Right lobe of liver (tissue), 6 donors: ENCODE measurements at places on chromosomes 1 and 21. TPM values are rescaled to one million over a fixed set of nuclear protein-coding genes. Genes with fewer than 3 reads are reported as not detected.
A peak's percentile ranks its signal among the peaks of the same experiment; 100 is the strongest.

PBX1 gene
- 6.7 TPM for total RNA-seq

ZBTB18 gene
- 16.1 TPM for total RNA-seq

C1QB gene
- 156 TPM for total RNA-seq

GRCh38 chr1:44801491-44802305 is 1.5 kb downstream of the PLK3 start:
- DNase-seq = peak; percentile 58
- H3K36me3 ChIP-seq = no peaks in the 10 kb centered on the region
- no peak overlapping the region for H3K4me3 ChIP-seq
- no peak overlapping the region for H3K27ac ChIP-seq
- no peaks in the 10 kb centered on the region for H3K27me3 ChIP-seq
- H3K4me1 ChIP-seq = peaks cover 2% of the 10 kb centered on the region

S100B gene
- 0.78 TPM for total RNA-seq

GRCh38 chr1:47873337-47873736 is 123.8 kb downstream of the TRABD2B start:
- no peak overlapping the region for H3K27ac ChIP-seq
- H3K27me3 ChIP-seq = no peaks in the 10 kb centered on the region
- no peak for DNase-seq
- H3K4me1 ChIP-seq = no peaks in the 10 kb centered on the region
- no peak overlapping the region for H3K4me3 ChIP-seq

ACTL8 gene
- total RNA-seq = not detected

- peak overlapping the region; percentile 94 for H3K27ac ChIP-seq
- peaks cover 74% of the 10 kb centered on the region for H3K4me1 ChIP-seq
- no peaks in the 10 kb centered on the region for H3K36me3 ChIP-seq
- H3K4me3 ChIP-seq = peak overlapping the region; percentile 39
Measured at GRCh38 chr21:38912789-38913119, 107.0 kb downstream of the ETS2 start.

DNA sequence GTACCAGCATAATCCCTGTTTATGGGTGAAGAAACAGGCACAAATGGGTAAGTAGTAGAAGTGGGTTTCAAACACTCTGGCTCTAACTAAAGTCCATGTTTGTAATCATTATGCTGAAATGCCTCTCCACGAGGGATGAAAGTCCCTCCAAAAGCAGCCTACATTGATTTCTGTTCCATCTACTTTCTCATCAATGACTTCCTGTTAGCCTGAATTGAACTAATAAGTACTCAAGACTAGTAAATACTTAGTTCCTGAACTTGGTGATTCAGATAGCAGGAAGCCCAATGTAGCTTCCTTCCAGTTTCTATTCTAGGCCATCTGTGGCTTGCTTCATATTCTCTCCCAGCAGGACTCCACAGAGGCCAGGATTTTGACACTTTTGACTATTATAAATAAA is 11.3 kb upstream of the BACH1 start:
- no peak overlapping the region for H3K27ac ChIP-seq
- no peaks in the 10 kb centered on the region for H3K27me3 ChIP-seq
- no peak for DNase-seq
- H3K4me3 ChIP-seq = no peak overlapping the region
- H3K36me3 ChIP-seq = no peaks in the 10 kb centered on the region

BCAN gene
- not detected for total RNA-seq

- no peaks in the 10 kb centered on the region for H3K4me1 ChIP-seq
- no peaks in the 10 kb centered on the region for H3K36me3 ChIP-seq
- H3K27ac ChIP-seq = no peak overlapping the region
- H3K4me3 ChIP-seq = no peak overlapping the region
Measured at GRCh38 chr1:98292994-98293393, 368.5 kb upstream of the SNX7 start.

GRCh38 chr21:44749759-44750674 is 38.6 kb upstream of the TSPEAR start:
- H3K27ac ChIP-seq = no peak overlapping the region
- no peaks in the 10 kb centered on the region for H3K4me1 ChIP-seq
- no peak for DNase-seq

TNFRSF18 gene
- total RNA-seq = not detected

GRCh38 chr1:239269706-239270105 is 116.7 kb upstream of the CHRM3 start:
- DNase-seq = no peak
- H3K4me1 ChIP-seq = no peaks in the 10 kb centered on the region
- no peaks in the 10 kb centered on the region for H3K27me3 ChIP-seq
- no peaks in the 10 kb centered on the region for H3K36me3 ChIP-seq
- H3K27ac ChIP-seq = no peak overlapping the region
- H3K4me3 ChIP-seq = no peak overlapping the region

GRCh38 chr21:35478161-35479064 is 429.3 kb upstream of the RUNX1 start:
- H3K4me3 ChIP-seq = no peak overlapping the region
- H3K27ac ChIP-seq = no peak overlapping the region
- H3K4me1 ChIP-seq = no peaks in the 10 kb centered on the region
- H3K27me3 ChIP-seq = no peaks in the 10 kb centered on the region
- H3K36me3 ChIP-seq = no peaks in the 10 kb centered on the region
- DNase-seq = no peak

GRCh38 chr1:209040351-209040750 is 543.2 kb upstream of the CAMK1G start:
- DNase-seq = no peak
- no peaks in the 10 kb centered on the region for H3K36me3 ChIP-seq
- no peaks in the 10 kb centered on the region for H3K27me3 ChIP-seq
- H3K4me3 ChIP-seq = no peak overlapping the region

- no peaks in the 10 kb centered on the region for H3K36me3 ChIP-seq
- DNase-seq = no peak
- H3K4me1 ChIP-seq = no peaks in the 10 kb centered on the region
- no peak overlapping the region for H3K4me3 ChIP-seq
- H3K27me3 ChIP-seq = no peaks in the 10 kb centered on the region
Measured at GRCh38 chr1:222751255-222751654, 14.3 kb downstream of the FAM177B start.

DNA sequence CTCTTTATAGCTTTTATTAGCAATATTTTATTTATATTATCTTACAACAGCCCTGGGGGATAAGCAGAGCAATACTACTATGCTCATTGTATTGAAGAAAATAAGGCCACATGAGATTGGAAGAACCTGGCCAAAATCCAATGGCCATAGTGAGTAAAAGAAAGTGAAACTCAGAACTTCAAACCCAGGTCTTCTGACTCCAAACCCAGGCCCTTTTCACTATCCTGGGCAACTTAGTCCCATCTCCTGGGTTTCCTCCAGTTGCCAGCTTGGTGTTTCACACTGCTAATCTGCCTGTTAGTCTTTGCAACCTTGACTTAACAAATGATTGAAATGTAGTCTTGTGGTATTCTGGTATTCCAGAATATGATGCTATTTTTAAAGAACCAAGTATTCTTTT is 22.4 kb upstream of the EXO1 start:
- H3K4me3 ChIP-seq = no peak overlapping the region
- H3K27ac ChIP-seq = no peak overlapping the region
- DNase-seq = no peak
- no peaks in the 10 kb centered on the region for H3K27me3 ChIP-seq
- no peaks in the 10 kb centered on the region for H3K36me3 ChIP-seq
- H3K4me1 ChIP-seq = no peaks in the 10 kb centered on the region

GRCh38 chr1:7606096-7606495 is 165.0 kb upstream of the VAMP3 start:
- no peaks in the 10 kb centered on the region for H3K36me3 ChIP-seq
- no peaks in the 10 kb centered on the region for H3K4me1 ChIP-seq
- no peak overlapping the region for H3K27ac ChIP-seq
- H3K27me3 ChIP-seq = no peaks in the 10 kb centered on the region
- no peak overlapping the region for H3K4me3 ChIP-seq

LEPROT gene
- 36.2 TPM for total RNA-seq

- no peak for DNase-seq
- H3K27me3 ChIP-seq = no peaks in the 10 kb centered on the region
- H3K36me3 ChIP-seq = no peaks in the 10 kb centered on the region
Measured at GRCh38 chr1:65026235-65026634, 59.9 kb upstream of the JAK1 start.

ACTA1 gene
- 1.6 TPM for total RNA-seq

DNA sequence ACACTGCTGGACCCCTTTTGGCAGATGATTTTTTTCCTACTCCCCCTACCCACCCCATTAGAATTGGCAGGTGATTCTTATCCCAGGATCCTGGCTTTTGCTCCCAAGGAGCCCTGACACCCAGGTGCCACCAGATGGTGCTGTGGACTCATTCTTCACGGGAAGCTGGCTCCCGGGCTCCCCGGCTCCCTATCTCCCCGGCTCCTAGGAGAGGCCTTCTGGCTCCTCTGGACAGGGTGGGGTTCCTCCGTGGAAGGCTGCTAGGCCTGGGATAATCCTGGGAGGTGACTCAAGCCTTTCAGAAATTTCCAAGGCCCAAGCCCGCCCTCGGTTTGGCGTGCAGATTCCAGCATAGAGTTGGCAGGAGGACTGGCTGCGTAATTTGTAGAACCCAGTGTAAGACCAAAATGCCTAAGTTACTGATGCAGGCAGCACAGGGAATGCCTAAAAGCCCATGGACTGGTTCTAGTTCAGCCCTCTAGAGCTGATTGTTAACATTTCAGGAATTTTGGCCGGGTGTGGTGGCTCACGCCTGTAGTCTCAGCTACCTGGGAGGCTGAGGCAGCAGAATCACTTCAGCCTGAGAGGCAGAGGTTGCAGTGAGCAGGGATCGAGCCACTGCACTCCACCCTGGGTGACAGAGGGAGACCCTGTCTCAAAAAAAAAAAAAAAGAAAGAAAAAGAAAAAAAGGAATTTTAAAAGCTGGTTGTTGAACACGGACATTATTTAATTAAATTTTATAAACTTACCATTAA is 6.8 kb upstream of the BSDC1 start:
- no peak overlapping the region for H3K27ac ChIP-seq
- no peaks in the 10 kb centered on the region for H3K36me3 ChIP-seq
- peaks cover 11% of the 10 kb centered on the region for H3K4me1 ChIP-seq
- H3K27me3 ChIP-seq = no peaks in the 10 kb centered on the region
- H3K4me3 ChIP-seq = no peak overlapping the region

- H3K4me3 ChIP-seq = peak overlapping the region; percentile 25
- H3K27ac ChIP-seq = peak overlapping the region; percentile 80
- H3K4me1 ChIP-seq = peaks cover 31% of the 10 kb centered on the region
- H3K36me3 ChIP-seq = no peaks in the 10 kb centered on the region
- peak; percentile 97 for DNase-seq
Measured at GRCh38 chr21:45525153-45525909, 16.9 kb downstream of the SLC19A1 start.

GRCh38 chr1:234578087-234578486 is 31.9 kb downstream of the IRF2BP2 start:
- no peaks in the 10 kb centered on the region for H3K27me3 ChIP-seq
- DNase-seq = peak; percentile 23
- H3K4me3 ChIP-seq = no peak overlapping the region
- no peaks in the 10 kb centered on the region for H3K4me1 ChIP-seq

ADAM30 gene
- not detected for total RNA-seq

DNA sequence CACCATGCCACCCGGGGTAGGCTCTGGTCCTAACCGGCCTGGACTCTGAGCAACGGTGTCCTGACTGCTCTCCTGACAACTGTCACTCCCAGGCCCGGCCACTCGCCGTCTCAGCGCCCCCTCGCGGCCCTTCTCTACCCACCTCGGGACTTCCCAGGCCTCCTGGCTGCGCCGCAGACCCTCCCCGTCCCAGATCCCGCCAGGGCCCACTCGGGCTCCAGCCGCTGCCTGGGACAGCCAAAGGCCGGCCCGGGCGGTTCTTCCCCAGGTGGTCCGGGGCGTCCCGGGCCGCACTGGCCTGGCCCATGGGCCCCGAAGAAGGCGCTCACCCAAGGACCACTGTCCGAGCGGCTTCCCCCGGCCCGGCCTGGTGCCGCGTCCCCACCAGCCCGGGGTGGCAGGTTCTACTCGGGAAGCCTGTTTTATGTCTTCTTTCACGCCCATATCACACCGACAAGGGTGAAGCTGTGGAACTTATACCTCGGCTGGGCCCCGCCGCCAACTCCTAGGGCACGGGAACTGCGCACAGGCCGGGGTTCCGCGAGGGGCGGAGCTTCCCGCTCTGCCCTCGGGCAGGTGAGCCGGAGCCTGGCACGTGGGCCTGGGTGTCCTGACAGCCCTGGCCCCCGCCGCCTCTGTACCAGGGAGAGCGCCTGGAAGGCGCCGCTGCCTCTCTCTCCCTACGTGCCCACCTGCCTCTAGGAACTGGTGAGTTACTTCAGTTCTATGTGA is 138.3 kb downstream of the TTLL7 start:
- no peaks in the 10 kb centered on the region for H3K27me3 ChIP-seq
- peak overlapping the region; percentile 70 for H3K4me3 ChIP-seq
- no peaks in the 10 kb centered on the region for H3K36me3 ChIP-seq
- DNase-seq = peak; percentile 92

- H3K4me1 ChIP-seq = no peaks in the 10 kb centered on the region
- H3K36me3 ChIP-seq = no peaks in the 10 kb centered on the region
- no peak overlapping the region for H3K4me3 ChIP-seq
- H3K27me3 ChIP-seq = no peaks in the 10 kb centered on the region
Measured at GRCh38 chr1:18603212-18603852, 27.3 kb upstream of the PAX7 start.

CD48 gene
- total RNA-seq = 1.5 TPM

- no peaks in the 10 kb centered on the region for H3K36me3 ChIP-seq
- H3K27ac ChIP-seq = peak overlapping the region; percentile 51
- no peaks in the 10 kb centered on the region for H3K27me3 ChIP-seq
Measured at GRCh38 chr1:66300972-66301451, 232.9 kb upstream of the SGIP1 start.

DNA sequence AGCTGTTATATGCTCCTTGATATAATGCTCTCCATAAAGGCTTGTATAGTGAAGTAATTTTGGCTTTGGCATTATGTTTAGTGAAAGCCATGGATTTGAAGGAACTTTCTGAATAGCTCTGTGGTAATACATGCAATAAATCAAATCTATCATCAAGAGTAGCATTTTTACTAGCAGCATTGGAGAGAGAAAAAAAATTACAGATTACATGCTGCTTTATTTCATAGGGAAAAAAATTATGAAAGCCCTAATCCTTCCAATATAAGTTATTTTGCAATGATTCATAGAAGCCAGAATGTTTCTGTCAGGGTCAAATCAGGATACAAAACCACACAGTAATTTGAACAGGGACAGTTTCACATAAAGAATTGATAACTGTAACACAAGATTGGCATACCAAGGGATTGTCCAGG is 250.0 kb downstream of the SPATA17 start:
- H3K36me3 ChIP-seq = no peaks in the 10 kb centered on the region
- H3K4me1 ChIP-seq = no peaks in the 10 kb centered on the region
- H3K27me3 ChIP-seq = no peaks in the 10 kb centered on the region
- H3K27ac ChIP-seq = no peak overlapping the region

GRCh38 chr1:150579945-150580642 is 684 bp upstream of the MCL1 start:
- peaks cover 10% of the 10 kb centered on the region for H3K4me1 ChIP-seq
- H3K27me3 ChIP-seq = no peaks in the 10 kb centered on the region
- peak overlapping the region; percentile 99 for H3K27ac ChIP-seq

GLIS1 gene
- total RNA-seq = not detected

GRCh38 chr1:168665975-168666374 is 63.0 kb downstream of the DPT start:
- DNase-seq = no peak
- no peaks in the 10 kb centered on the region for H3K4me1 ChIP-seq
- H3K4me3 ChIP-seq = no peak overlapping the region
- H3K27me3 ChIP-seq = no peaks in the 10 kb centered on the region

AMPD1 gene
- total RNA-seq = 0.19 TPM

GBP3 gene
- 4.3 TPM for total RNA-seq

SYDE2 gene
- 3.6 TPM for total RNA-seq

DPT gene
- total RNA-seq = 3.0 TPM
